ENCODE measurements at places on chromosomes 5 and 9.
A peak's percentile ranks its signal among the peaks of the same experiment; 100 is the strongest.

DNA sequence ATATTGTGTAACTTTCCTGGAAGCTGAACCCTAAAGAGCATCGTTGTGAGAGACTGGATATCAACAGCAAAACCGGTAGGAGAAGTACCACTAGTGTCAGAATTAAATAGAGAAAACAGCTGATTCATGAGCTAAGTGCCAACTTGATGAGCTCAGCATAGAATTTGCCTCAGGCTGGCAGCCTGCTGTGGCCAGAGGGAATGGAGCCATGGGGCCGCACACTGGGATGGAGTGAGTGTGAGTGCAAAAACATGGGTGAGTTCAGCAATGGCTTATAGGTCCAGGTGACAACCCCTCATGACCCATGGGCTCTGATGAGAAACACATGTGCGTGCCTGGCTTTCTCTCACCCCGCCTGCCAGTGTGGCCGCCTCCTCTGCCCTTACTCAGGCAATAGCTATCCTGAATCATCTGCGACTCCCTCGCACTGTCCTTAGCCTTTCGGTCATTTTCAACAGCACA, 25.4 kb downstream of the ADAMTS16 start:
- DNase-seq, result no peak

- no peak for DNase-seq
Measured at GRCh38 chr9:1707291-1707690, 307.9 kb upstream of the SMARCA2 start.

DNA sequence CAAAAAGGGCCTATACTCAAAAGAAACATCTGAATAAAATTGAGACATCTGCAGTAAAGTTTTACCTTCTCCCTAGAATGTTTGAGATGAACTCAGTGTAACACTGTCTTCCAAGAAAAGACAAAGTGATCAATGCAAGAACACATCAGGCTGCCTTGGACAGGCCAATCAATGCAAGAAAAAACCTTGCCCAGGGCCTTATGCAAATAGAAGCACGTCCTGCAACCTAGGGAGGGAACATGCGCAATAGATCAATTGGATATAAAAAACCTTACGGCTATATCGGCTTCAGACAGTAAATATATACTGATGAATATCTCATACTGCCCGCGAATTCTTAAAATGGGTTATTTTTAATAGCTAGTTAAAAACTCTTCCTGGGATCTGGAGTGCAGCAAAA, 66.4 kb upstream of the POU5F2 start:
- DNase-seq, result no peak

GRCh38 chr5:93592883-93593282, 9.9 kb downstream of the NR2F1 start:
- DNase-seq, result no peak

- DNase-seq, result no peak
Measured at GRCh38 chr5:139371482-139372435, 11.3 kb downstream of the SLC23A1 start.

DNA sequence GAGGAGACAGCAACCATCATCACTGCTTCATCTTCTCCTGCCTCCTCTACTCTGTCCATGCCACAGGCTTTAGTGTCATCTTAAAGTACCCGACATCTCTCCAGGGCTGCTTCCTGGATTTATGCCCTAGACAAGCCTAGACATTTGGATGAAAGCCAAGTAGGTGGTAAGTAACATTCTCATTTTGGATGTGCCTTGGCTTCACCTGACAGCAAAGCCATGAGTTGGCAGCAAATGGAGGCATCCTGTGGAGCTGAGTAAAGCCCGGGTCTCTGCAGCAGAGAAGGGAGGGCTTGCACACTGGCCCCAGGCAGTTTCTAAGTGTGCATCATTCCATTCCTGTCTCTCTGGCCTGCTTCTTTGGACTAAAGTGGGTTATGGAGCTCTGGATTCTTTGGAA, 299.1 kb downstream of the DMAC1 start:
- DNase-seq, result no peak

- DNase-seq, result no peak
Measured at GRCh38 chr9:121619545-121620324, 31.7 kb upstream of the DAB2IP start.

- no peak for DNase-seq
Measured at GRCh38 chr9:97759581-97760288, 62.6 kb upstream of the XPA start.

DNA sequence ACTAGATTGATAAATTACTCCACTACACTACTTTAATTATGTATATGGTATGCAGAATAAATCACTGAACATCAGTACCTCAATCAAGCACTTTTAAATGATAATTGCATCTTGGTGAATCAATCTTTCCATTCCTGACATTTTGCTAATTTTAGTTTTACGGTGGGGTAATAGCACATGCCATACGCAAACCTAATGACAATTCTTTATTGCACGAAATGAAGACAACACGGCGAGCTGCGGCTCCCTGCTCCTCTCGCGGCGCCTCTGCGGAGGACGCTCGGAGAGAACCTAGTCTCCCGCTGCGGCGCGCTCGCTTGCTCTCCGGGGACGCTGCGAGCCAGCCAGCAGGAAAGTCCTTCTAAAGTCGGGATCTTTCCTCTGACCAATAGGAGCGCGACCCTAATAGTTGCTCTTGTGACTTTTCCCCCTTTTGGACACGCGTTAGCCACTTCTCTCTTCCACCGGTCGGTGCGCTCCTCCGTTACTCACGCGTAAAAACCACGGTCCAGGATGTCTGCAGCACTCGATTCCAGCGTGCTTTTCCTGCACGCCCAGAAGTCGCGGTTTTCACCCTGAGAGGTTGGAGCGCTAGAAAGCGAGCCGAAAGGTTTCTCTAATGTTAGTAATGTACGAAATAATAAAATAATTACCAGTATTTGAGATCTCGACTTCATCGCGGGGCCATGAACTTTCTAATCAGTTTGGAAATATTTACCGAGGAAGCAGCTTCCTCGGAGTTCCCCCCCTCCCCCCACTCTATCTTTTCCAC, 1.0 kb upstream of the MEF2C start:
- no peak for DNase-seq

DNA sequence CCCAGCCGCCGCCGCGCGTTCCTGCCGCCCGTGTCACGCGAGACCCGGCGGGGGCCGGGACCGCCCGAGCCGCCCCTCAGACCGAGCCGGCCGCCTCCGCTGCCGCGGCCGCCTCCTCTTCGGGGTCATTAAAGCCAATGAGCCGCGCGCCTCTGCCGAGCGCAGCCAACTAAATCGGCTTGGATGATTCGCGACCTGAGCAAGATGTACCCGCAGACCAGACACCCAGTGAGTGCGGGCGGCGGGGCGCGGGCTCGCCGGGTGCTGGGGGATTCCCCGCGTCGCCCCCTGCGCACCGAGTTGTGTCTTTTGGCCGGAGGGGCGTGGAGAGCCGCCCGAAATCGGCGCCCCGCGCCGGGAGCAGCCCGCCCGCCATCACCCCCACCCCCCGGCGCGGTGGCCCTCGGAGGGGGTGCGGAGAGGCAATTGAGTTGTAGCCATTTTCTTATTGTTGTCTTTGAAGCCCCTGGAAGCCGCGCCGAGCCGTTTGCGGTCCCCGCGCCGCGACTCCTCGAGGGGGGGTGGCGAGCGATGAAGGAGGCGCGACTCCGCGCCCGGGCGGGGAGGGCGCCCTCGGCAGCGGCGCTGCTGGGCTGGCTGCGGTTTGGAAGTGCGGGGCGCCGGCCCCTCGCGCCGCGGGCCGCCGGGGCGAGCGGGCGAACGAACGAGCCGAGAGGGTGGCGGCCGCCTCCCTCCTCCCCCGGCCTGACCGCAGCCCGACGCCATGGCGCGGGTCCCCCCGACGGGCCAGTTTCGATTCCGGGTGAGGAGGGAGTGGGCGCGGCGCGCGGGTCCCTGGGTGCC, 1.0 kb downstream of the TLE4 start:
- peak; percentile 14 for DNase-seq

- DNase-seq, result no peak
Measured at GRCh38 chr9:97860451-97861147, 7.6 kb downstream of the FOXE1 start.
